ENCODE measurements at places on chromosomes 13 and 19.

DNA sequence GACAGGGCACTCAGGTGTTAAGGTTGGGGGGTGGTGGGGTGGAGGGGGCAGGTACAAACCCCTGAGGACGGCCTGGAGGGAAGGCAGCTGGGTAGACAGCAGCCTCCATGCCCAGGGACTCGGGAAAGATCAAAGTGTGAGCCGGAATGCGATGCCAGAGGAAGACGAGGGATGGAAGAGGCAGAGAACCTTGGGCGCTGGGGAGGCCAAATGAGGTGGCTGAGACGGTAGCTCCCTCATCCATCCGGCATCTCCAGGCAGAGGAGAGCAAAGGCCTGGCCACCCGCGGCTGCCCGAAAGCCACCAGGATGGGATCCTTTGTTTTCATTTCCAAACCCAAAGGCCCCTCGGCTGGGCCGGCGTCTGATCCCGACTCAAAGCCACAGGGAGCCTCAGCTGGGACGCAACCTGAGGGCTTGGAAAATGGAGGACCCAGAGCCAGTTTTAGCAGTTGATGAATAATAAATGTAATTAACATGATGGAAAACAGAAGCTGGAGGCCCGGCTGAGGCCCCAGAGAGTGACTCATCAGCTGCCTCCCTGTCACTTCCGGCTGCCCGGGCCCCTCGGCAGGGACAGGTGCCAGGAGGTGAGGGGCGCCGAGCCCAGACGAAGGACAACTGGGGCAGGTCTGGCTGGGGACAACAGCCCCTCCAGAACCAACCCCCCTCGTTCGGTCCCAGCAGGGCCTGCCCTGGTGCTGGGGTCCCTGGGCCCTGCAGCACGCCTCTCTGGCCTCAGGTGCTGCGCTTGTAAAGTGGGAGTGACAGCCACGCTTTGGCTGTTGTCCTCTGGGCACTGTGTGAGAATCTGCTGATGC is 61.6 kb downstream of the CEBPG start:
- no peak for DNase-seq

- DNase-seq, result no peak
Measured at GRCh38 chr13:93925990-93926389, 553.5 kb downstream of the DCT start.

DNA sequence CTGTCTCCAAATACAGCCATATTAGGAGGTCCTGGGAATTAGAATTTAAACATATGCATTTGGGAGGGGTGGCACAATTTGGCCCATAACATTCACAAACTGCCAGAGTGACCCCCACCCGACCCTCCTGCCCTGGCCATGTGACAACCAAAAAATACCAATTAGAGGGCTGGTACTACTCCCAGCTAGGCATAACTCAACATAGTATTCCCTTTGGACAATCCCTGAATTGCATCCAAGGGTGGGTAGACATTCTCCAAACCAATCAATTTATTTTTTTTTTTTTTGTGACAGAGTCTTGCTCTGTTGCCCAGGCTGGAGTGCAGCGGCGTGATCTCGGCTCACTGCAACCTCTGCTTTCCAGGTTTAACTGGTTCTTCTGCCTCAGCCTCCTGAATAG is 29.8 kb downstream of the CLEC17A start:
- DNase-seq, result no peak

GRCh38 chr19:53981376-53981951 is 10.0 kb upstream of the CACNG6 start:
- no peak for DNase-seq

GRCh38 chr13:41465241-41465847 is 8.0 kb downstream of the RGCC start:
- no peak for DNase-seq
